ENCODE measurements at places on chromosomes 16 and 17.

- no peak for DNase-seq
These were observed 452.4 kb upstream of the RBFOX1 start for GRCh38 chr16:6880263-6880662.

GRCh38 chr16:17668386-17668785 is 197.6 kb upstream of the XYLT1 start:
- no peak for DNase-seq

- DNase-seq: no peak
These were observed 253.6 kb downstream of the C16orf95 start for GRCh38 chr16:87063543-87063942.

- DNase-seq: no peak
These were observed 539 bp downstream of the LRRC45 start for GRCh38 chr17:82023447-82024241.

GRCh38 chr17:66167189-66167815 is 24.6 kb downstream of the CEP112 start:
- DNase-seq: no peak

DNA sequence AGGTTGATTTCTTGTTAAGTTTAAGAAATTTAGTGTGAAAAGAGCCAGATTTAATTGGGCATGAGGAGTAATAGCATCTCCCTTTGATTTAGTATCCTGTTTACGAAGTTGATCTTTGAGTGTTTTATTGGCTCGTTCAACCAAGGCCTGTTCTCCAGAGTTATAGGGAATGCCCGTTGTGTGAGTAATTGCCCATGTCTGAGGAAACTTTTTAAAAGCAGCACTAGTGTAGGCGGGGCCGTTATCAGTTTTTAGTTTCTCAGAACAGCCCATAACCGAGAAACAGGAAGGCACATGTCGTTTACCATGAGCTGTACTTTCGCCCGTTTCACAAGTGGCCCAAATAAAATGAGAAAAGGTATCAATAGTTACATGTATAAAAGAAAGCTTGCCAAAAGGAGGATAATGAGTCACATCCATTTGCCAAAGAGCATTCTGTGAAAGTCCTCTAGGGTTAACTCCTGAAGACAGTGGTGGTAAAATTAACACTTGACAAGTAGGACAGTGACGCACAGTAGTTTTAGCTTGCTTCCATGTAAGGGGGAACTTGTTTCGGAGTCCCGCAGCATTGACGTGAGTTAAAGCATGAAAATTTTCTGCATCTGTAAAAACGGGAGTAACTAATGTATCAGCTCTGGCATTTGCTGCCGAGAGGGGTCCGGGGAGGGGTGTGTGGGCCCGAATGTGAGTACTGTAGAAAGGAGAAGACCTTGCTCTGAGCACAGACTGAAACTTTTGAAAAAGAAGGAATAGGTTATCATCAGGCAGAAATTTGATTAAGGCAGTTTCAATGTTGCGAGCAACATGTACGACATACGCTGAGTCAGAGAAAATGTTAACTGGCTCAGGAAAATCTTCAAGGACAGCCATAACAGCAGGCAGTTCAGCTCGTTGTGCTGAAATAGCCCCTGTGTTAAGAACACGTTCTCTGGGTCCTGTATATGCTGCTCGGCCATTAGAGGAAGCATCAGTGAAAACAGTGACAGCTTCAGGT is 18.5 kb upstream of the KCTD5 start:
- DNase-seq: no peak

- DNase-seq: no peak
These were observed 221.9 kb downstream of the ZFHX3 start for GRCh38 chr16:72825912-72826621.

DNA sequence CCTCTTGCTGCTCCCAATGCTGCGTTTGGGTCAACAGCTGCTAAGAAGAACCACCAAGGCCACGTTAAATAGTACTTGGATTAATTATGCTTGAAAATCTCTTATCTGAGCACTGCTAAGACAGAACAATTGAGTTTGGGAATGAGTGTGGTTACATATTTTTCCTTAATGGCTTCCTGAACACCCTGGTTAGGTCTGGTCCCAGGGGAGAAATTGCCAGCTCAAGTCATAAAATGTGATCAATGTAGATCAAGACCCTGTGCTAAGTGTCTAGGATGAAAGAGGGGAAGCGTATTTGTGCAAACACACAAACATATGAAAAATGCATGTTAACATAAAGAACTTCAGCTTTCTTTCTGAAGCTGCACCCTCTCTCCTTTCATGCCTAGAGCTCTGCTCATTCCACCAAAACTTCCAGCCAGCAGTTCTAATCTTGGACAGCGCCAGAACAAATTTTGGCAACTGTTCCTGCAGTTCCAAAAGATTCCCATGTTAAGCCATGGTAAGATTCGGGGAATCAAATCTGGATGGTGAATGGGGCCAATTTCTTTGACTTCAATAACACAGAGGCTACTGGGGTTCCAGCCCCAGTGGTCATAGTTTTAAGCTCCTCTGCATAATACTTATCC is 72.0 kb downstream of the ZFHX3 start:
- DNase-seq: no peak

- no peak for DNase-seq
These were observed 4.2 kb upstream of the KLHL11 start for GRCh38 chr17:41869426-41869825.

- DNase-seq: no peak
These were observed 9.4 kb upstream of the ELAC2 start for GRCh38 chr17:13027246-13027645.

- DNase-seq: no peak
These were observed 35.1 kb downstream of the TLE7 start for GRCh38 chr16:71406724-71407123.

- no peak for DNase-seq
These were observed 19.9 kb upstream of the SLFN13 start for GRCh38 chr17:35468475-35468874.

- peak; percentile 87 for DNase-seq
These were observed 15.4 kb upstream of the ZNF287 start for GRCh38 chr17:16584273-16584995.

DNA sequence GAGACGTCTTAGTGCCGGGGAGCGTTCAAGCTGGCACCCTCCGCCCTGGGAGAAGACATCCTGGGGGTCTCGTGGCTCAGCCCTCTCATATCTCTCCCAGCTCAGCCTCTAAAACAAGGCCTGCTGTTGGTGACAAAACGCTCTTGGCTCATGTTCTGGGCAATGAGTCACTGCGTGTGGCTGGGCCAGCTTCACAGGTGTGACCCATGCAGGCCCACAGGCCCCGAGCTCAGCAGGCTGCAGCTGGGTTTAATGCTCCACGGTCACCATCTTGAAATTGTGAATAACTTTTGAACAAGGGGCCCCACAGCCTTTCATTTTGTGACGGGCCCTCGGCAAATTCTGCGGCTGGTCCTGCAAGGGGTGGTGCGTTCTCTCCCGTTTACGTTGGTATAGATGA is 22.4 kb downstream of the GAA start:
- DNase-seq: no peak

- DNase-seq: no peak
These were observed 11.4 kb upstream of the MRPS23 start for GRCh38 chr17:57861000-57861789.

GRCh38 chr17:82424863-82425159 is 6.4 kb upstream of the OGFOD3 start:
- no peak for DNase-seq

DNA sequence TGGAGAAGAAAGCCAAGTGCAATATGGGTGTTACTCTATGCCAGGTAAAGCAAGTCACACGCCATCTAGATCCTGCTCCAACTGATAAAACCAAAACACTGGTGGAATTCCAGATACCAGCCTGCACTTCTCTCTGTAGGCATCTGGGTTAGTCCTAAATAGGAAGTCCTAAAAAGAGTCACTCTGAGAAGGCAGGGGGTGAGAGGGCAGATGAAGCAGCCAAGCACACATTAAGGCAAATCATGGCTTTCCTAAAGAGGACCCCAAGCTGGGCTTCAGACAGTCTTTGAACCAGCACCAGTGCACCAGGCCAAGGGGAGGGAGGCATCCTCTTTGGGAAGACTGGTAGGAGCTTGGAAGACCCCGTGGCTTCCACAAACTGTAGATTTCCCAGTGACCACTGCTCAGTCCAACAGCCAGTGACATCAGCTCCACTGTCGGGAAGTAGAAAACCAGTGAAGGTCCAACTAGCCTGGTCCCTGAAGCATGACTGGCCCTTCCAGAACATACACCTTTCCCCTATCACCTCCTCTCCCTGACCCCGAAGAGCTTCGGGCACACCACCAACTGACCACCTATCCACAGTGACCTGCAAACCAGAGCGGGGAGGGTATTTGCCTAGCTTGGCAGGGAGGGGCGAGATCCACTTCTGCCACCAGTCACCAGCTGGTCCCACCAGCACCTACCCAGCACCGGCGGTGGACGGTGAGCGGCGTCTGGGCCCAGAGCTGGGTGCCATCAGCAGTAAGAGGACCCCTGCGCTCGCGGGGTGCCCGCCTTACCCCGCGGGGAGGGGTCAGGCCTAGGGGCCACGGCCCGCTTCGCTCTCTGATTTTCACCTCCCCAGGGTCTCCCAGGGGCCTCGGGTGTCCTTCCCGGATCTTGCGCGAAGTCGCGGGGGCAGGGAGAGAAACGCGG is 1.0 kb downstream of the LITAF start:
- no peak for DNase-seq

GRCh38 chr17:77118251-77118928 is 22.4 kb upstream of the SEC14L1 start:
- no peak for DNase-seq

DNA sequence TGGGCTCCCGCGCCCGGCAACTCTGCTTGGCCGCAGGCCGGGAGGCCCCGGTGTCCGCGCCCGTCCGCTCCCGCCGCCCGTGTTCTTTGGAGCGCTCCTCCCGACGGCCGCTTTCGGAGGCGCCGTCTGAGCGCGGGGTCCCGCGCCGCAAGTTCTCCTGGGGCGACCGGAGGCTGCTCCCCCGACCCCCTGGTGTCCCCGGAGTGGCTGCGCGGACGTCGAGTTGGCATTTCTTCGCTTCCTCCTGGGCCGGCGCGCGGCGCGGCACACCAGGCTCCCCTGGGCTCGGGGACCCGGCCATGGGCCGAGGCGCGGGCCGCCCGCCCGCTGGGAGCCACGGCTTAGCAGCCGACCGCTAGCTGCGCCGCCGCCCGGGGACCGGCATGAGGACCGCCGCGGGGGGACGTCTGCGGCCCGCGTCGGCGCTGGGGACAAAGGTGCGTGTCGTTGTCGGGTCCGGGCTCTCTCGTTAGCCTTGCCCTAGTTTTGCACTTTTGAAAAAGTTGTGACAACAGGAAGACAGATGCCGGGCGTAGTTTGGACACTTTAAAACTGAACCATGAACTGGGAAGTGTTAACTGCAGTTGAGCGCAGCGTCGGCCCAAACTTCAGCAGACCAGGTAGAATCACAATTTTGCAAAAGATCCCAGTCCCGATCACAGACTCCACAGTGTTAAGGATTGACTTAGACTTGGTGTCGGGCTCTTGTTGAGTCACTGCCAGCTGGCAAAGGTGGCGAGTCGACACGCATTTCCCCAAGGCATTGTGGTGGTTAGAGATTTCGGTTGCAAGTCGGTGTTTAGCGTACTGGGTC is 700 bp downstream of the UBN1 start:
- DNase-seq: no peak

DNA sequence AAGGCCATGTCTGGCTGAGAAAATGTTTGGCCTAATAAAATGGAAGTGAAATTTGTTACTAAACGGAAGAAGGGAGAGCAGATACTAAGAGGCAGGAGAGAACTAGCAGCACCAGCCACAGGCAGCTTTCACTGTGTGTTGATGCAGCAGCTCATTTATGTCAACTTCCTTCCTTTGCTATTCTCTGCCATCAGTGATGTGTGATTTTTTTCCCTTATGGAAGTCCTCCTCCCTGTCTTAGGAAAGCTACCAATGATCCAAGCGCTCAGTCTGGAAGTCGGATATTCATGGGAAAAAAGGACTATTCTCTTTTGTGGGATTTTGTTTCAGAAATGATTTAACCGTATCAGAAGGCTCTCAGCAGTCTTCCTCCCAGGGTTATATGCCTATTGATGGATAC is 1629.2 kb downstream of the CDH8 start:
- no peak for DNase-seq

DNA sequence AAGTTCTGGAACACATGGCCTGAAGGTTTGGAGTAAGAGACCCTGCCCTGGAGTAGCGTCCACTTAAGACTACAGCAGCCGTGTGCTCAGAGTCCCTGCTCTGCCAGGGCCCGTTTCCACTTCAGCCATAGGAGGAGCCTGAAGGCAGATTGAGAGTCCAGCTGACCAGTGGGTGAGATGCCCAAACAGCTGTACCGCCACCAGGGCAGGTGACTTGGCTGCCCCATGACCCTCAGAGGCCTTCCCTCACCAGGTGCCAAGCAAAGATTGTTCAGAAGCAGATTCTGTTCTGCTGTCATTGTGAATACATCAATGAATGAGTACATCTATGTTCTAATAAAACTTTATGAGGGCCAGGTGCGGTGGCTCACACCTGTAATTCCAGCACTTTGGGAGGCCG is 178.8 kb downstream of the RAB11FIP4 start:
- no peak for DNase-seq

- DNase-seq: no peak
These were observed 22.5 kb upstream of the TACO1 start for GRCh38 chr17:63578027-63578768.

- DNase-seq: no peak
These were observed 21.1 kb downstream of the SRCAP start for GRCh38 chr16:30720086-30720485.

DNA sequence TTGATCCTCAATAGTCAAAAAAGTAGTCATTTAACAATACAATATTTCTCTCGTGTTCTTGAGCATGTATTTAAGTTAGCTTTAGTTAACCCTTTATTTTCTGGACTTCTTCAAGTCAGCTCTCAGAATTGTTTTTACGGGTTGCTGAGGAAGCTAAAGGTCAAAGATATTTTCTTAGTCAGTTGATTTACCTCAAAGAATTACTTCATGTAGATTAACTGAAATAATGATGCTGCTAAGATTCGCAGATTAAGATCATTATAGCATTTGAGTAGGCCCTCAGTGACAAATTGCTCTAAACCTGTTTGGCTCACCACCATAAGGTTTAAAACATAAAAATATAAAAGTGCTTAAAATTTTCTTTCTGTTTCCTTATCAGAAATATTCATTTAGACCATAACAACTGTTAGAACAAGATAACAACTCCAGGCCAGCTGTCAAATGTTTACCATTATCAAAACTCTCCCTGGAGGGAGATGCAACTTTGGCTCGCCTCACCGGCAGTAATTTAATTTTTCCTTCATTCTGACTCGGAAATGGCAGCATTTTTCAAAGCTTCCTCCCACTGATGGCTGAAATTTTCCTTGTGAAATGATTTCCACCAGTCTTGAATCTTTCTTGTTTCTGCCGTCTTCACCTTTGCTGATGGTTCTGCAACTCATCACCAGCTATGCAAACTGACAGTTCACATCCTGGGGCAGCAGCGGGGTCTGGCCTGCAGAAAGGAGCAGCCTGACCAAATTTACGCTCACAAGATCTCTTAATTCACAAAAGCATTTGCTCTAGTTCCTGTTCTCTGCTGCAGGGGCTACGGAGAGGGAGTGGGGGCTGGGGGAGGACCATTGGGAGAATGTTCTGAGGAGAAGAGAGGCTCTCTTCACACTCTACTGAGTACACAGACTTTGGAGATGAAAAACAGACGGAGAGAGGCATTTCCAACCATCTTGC is 254.8 kb upstream of the TBX2 start:
- DNase-seq: no peak
